ENCODE measurements at places on chromosomes 12 and 14.

- DNase-seq: no peak
These were observed 42.4 kb downstream of the FAM186A start for GRCh38 chr12:50353869-50354593.

- no peak for DNase-seq
These were observed 65.6 kb downstream of the AMN start for GRCh38 chr14:102988054-102988453.

DNA sequence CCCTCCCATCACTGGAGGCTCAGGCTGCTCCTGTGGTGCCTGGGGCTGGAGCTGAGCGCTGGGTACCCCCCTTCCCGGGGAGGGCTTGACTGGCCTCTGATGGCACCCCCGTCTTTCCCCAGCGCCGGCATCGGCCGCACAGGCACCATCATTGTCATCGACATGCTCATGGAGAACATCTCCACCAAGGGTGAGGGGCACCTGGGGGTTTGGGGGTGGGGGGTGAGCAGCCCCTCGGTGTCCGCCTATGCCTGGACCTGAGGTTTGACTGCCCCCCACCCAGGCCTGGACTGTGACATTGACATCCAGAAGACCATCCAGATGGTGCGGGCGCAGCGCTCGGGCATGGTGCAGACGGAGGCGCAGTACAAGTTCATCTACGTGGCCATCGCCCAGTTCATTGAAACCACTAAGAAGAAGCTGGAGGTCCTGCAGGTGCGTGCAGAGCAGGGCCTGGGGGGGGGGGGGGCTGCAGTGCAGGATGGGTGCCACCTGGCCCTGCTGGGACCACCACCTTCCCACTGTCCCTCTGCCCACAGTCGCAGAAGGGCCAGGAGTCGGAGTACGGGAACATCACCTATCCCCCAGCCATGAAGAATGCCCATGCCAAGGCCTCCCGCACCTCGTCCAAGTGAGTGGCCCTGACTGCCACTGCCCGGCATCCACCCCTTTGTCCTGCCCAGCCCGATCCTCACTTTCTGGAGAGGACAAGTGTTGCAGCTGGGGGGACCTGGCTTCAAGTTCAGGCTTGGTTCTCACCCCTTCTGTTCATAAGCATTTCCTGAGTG lies 8.8 kb downstream of the PTPN6 start:
- no peak for DNase-seq

DNA sequence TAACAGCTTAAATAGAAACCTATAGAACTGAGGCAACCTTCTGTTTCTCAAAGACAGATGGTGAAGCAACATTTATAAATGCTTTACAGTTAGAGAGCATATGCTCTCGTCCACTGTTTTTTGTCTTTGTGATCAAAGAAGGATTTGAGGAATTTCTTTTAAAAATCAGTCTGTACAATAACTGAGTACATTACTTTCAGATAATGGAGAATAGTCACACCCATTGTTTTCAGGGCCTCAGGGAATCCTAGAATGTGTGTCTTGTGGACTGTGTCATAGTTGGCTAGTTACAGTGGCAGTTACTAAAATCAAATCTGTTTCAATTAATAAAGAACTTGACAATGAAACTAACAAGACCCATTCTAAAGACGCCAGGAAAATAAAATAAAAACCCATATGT lies 107.9 kb downstream of the PRKCH start:
- DNase-seq: no peak

DNA sequence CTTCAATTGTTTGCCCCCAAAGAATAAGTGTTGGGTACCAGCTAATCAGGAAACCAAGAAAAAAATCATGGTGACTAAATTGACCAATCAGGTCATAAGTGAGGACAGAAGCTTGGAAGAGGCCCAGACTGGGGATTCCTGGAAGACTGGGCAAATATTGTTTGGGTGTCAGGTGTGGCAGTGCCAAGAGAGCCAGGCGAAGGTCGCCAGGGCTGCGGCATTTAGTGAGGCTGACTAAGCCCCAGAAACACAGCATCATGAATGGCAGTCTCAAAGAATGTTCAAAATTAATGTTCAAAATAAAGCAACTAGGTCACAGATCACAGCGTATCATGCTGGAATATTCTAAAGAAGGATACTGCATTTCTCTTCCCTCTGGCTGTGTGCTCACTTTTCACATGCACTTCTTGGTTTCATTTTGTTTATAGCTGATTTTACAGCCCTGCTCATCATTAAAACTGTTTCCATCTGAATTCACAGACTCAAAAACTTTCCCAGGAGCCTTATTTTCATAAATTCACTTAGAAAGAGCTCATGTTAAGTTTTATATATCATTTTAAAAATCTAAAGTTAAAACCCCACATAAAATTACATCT lies 85.3 kb upstream of the OVCH1 start:
- no peak for DNase-seq

- no peak for DNase-seq
These were observed 263.2 kb upstream of the ATP2B1 start for GRCh38 chr12:89971880-89972279.

GRCh38 chr14:65792208-65792905 lies 379.8 kb downstream of the FUT8 start:
- DNase-seq: no peak

DNA sequence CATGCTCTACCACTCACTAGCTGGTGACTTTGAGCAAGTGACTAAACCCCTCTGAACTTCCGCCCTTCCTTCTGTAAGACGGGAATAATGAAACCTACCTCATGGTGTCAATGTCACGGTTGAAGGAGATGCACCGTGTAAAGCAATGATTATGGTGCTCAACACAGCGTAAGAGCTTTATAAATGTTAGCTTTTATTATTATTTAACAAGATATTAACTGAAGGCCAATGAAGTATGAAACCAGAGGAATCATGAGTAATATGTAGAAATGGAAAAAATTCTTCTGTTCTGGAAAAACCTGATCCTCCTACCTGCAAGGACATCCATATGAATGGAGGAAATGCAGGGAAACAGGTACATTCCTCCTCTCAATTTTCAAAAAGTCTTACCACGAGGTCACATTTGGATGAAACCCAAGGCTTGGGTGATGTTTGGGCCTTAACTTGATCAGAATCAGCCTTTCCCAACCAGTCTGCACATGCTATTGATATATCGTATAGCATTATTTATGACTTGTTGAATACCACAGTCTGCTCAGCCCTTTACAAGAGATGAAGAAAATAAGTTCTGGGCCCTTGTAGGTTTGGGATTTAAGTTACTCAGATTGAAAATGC lies 166.8 kb upstream of the TBX3 start:
- no peak for DNase-seq

- no peak for DNase-seq
These were observed 15.3 kb downstream of the PELI2 start for GRCh38 chr14:56133547-56133946.

DNA sequence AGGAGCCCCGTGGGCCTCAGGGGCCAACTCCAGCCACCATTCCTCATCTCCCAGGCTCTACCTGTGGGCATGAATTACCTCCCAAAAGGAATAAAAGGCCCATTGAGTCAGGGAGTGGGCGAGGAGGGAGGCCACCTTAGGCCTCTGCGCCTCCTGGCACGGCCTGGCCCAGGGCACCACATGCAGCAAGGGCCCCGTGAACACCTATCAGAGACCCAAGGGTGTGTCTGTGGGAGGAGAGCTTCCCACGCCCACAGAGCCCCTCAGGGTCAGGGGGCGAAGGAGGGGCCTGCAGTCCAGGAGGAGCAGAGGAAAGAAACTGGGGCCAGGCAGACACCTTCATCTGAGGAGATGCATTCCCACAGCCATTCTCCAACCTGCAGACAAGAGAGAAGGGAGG lies 12.2 kb downstream of the RAPGEF3 start:
- DNase-seq: no peak

GRCh38 chr12:81779216-81779615 lies 20.1 kb upstream of the PPFIA2 start:
- no peak for DNase-seq

DNA sequence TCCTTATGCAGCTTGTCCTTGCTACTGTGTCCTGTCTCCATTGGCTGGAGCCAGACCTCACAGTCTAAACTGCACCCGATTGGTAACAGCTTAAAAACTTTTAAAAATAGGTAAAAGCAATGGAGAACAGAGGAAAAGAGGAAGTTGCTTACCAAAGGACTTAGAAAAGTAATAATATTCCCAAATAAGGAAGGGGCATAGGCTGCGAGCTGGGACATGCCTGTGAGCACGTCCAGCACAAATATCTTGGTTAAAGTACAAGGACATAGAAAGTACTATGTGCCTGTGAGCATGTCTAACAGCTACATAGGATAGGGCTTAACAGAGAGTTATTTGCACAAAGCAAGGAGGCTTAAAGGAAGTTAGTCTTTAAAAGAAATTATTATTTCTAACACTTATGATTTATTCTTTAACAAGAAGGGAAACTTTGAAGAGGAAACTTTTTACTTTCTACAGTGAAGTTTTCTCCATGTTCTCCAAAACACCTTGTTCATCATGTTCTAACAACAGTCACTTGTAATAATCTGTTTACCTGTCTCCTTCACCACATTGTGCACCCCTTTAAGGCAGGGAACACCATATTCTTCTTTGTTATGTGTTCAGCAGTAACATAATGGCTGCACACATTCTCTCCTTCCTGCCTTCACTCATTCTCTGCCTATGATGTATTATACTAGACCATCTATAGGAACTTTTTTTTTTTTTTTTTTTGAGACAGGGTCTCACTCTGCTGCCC lies 9.8 kb upstream of the UBE2N start:
- no peak for DNase-seq

DNA sequence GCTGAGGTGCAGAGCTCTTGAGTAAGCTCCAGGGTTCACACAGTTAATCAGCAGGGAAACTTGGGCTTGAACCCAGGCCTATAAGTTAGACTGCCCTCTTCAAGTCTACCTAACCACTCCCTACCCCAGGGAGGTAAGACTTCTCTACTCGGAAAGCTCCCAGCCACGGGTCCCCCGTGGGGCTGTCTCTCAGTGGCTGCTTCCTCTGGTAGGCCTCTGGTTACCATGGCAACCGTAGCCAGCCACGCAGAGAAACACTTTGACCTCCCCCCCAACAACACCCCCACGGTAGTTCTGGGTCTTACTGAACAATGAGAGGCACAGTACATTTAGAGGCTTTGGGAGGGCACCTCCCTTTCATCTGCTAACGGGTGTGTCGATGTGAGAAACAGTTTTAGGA lies 245.2 kb downstream of the AACS start:
- DNase-seq: no peak

GRCh38 chr12:62258941-62259630 lies 1.1 kb upstream of the USP15 start:
- peak; percentile 61 for DNase-seq

- no peak for DNase-seq
These were observed 81.3 kb downstream of the SCN8A start for GRCh38 chr12:51672334-51672733.

DNA sequence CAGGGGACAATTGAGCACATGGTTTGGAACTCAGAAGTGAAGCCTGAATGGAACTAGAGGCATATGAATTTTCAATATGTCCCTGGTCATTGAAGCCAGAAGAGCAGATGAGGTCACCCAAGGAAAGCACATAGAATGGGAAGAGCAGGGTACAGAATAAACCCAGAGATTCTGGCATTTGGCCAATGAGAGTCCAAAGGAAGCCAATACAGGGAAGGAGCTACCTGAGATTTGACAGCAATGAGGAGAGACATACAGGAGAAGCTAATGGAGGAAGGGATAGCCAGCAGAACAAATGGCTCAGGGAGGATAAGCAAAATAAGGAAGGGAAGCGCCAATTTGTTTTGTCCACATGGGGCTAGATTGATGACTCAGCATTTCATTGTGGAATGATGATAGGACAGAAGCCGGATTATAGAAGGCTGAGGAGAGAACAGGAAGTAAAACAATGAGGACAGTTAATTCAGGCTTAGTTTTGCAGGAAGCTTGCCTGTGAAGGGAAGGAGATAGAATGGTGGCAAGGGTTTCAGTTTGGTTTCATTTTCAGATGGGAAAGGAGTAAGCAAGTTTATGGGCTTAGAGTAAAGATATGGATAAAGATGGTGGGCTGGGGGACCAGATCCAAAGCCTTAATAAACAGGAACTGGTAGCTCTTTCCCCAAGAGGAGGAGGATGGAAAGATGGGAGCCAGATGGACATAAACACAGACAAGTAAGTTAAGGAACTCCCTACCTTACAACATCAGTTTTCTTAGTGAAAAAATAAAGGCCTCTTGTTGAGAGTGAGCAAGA lies 3.2 kb upstream of the SPTSSA start:
- peak; percentile 82 for DNase-seq

GRCh38 chr12:27958675-27959074 lies 13.9 kb downstream of the PTHLH start:
- DNase-seq: no peak

- DNase-seq: peak; percentile 57
These were observed 4.6 kb upstream of the ALX1 start for GRCh38 chr12:85275374-85275773.

DNA sequence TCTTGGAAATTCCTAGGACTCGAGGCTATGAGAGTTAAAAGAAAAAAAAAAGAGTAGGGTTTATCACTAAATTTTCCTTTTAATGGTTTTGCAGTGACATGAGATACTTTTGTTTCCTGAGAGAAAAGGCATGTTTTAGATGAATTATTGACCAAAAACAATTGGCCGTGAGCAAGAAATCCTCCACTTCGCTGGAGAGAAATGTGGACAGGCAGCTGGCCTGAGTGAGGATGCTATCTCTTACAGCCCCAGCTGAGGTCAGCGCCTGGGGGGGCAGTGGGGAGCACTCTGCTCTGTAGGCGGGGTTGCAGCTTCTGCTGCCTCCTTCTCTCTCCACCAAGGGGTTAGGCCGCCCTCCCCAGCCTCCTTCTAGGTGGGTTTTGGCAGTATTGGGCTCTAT lies 54.7 kb downstream of the PRIMA1 start:
- DNase-seq: no peak

DNA sequence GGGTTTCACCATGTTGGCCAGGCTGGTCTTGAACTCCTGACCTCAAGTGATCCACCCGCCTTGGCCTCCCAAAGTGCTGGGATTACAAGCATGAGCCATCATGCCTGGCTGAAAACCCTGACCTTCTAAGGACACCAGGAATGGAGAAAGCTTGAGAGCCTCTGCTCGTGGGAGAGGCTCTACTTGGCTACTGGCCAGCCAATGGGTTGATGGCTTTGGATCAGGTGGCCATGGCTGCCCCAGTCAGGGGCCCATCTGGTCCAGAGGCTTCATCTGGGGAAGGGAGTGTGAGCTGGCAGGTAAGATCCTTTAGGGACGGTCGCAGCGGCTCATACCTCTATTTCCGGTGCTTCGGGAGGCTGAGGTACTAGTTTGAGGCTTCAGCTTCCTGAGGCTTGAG lies 42.5 kb upstream of the PPP1CC start:
- no peak for DNase-seq

Measured in hematopoietic multipotent progenitor cell treated with erythropoietin and hydrocortisone succinate and interleukin-3 and kit ligand, for 6 days (in vitro differentiated cells).